ENCODE measurements at places on chromosomes 6 and 20. TPM values are rescaled to one million over a fixed set of nuclear protein-coding genes. Genes with fewer than 3 reads are reported as not detected.

- no peak for DNase-seq
These were observed 18.1 kb upstream of the CEBPB start for GRCh38 chr20:50172347-50173013.

GRCh38 chr6:126086560-126086959 lies 100.2 kb downstream of the TRMT11 start:
- no peak for DNase-seq

DNA sequence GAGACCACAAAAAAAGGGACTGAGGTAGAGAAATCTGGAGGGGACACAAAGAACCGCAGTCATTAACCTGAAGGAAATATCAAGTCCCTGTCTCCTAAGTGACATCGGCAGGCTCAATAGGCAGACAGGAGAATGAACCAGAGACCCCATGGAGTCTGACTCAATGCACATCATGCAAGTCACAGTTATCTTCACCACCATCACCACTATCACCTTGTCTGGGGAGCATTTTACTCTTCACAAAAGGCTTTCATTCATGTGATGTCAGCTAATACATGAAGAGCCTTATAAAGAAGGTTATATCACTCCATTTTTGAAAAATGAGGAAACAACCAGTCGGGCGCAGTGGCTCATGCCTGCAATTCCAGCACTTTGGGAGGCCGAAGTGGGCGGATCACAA lies 4.4 kb downstream of the TAP1 start:
- DNase-seq = no peak

The MBOAT1 gene
- 12.3 TPM for total RNA-seq

DNA sequence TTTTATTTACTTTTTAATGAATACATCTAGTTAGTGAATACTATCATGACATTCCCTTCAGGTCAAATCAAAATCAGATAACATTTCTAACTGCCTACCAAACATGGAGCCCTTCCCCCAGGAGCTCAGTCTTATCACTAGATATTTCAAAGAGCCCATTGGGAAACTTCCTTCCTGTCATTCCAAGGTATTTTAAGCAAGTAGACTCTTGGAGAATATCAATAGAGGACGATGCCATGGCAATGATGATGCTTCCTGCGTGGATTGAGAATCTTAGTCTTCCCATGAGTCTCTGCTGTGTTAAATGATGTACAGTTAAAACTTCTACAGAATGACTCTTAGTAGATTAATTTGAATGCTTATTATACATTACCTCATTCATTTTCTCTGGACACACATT lies 384.9 kb downstream of the CENPW start:
- DNase-seq = no peak

The GTF2H4 gene
- total RNA-seq = 8.4 TPM

- DNase-seq = no peak
These were observed 72.3 kb downstream of the VEGFA start for GRCh38 chr6:43842231-43842794.

The GTSF1L gene
- not detected for total RNA-seq

- no peak for DNase-seq
These were observed 123.8 kb downstream of the TAF4 start for GRCh38 chr20:61941721-61942405.

- DNase-seq = no peak
These were observed 103.1 kb downstream of the DST start for GRCh38 chr6:56539527-56540105.

DNA sequence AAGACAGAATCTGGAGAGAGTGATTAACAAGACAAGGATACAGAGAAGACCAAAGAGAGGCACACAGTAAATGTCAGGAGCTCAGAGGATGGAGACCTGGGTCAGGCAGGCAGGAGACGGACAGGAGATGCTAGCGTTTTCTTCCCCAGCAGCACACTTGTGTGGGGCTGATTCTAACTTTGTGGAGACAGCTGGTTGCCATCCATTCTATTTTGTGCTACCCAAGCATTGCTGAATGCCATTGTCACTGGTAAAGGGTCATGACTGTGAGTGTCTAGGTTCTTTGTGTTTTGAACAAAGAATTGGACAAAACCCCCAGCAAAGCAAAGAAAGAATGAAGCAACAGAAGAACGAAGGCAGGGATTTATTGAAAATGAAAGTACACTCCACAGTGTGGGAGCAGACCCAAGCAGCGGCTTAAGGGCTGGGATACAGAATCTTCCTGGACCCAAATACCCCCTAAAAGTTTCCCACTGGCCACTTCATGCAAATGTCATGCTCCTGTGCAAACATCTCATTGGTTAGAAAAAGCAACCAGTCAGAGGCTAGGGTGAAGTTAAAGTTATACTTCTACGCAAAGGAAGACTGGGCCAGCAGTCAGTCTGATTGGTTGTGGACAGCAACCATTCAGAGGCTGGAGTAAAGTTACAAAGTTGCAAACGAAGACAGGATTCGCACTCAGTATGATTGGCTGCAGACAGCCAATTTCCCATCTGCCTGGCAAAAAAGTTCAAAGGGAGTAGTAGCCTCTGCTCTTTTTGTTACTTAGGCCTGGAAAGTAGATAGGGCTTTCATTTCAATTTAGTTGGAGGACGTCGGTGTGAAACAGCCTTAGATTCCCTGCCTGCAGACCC lies 17.5 kb downstream of the PTK7 start:
- DNase-seq = no peak

DNA sequence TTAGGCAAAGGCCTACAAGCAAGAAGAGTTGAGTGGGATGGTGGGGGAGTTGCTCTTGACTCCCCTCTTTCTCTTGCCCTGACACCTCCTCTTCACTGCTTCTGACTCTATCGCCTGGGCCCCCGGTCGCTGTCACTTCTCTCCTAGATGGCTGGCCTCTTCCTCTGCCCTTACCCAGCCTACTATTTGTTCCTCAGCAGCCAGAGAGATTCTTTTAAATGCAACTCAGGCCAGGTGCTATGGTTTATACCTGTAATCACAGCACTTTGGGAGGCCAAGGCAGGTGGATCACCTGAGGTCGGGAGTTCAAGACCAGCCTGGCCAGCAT lies 4.3 kb upstream of the PDYN start:
- no peak for DNase-seq

- DNase-seq = peak; percentile 26
These were observed 937 bp downstream of the ZNF318 start for GRCh38 chr6:43368259-43369160.

DNA sequence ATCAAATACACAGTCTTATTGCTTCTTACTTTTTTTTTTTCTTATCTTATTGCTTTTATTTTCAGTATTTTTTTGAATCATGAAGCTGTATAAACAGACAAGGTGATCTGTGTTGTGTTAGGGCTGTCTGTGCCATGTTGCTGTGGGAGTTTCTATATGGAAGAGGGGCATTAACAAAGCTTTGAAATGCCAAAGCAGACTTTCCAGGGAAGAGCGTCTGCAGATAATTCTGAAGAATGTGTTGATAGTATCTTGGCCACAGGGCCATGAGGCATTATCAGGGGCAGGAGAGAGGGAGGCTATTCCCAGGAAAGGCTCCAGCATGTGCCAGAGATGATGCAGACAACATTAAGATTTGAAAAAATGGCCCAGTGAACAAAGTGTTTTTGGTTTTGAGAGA lies 354.5 kb downstream of the UTRN start:
- DNase-seq = no peak

- DNase-seq = no peak
These were observed 116.1 kb upstream of the CDH4 start for GRCh38 chr20:61135968-61136367.

DNA sequence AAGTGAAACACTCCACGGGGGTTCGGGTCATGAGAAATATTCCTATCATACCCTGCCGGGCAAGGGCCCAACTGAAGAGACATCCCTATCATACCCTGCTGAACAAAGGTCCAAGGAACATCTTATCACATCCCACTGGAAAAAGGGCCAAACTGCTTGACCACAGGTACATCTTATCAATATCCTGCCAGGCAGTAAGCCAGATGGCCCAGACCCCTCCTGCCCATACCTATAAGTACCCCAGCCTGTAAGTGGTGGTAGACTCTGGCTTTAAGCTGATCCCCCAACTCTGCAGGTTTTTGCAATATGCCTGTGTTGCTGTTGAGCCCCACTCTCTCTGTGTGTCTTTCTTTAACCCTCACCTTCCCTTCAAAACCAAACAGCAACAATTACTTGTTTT lies 51.6 kb downstream of the ZNF334 start:
- DNase-seq = no peak

DNA sequence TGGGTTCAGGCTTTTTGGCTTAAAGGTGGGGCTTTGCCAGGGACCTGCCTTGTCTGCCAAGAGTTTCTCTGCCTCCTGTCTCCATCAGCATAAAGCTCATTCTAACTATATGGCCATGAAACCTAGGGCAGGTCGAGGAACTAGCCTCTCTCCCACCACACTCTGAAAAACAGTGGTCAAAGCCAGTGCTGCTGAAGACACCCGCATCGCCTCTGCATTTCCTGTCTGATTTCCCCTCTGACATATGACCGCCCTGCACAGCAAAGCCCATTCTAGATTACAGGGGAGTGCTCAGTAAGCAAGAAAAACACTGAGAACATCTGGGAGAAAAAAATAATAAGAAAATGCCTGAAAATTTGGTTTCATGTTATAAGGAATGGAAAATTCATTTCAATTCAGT lies 573.6 kb downstream of the PRKN start:
- no peak for DNase-seq

DNA sequence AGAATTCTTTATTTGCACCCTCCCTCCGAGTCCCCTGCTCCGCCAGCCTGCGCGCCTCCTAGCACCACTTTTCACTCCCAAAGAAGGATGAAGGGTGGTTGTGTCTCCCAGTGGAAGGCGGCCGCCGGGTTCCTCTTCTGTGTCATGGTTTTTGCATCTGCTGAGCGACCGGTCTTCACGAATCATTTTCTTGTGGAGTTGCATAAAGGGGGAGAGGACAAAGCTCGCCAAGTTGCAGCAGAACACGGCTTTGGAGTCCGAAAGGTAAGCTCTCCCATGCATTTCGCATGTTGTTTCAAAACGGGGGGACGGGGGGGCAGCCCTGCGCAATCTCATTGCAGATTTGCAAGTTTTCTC lies 357 bp downstream of the PCSK2 start:
- DNase-seq = no peak

DNA sequence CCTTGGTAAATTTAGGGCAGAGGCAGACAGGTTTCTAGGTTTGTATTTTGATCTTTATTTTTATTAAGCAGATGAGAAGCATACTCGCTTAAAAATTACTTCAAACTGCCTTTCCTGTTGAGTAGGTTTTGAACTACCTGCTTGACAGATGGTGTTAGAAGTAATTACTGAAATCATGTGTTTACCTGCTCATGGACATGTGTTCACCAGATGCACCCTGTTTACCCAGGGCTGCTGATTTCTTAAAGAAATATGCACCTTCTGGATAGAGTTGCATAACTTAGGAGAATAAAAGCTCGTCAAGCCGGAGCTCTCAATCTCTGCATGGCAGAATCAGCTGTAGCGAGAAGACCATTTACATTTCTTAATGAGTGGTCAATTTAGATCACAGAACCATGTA lies 165.1 kb downstream of the CDKAL1 start:
- DNase-seq = no peak

- DNase-seq = no peak
These were observed 39.6 kb upstream of the BLCAP start for GRCh38 chr20:37567331-37567665.

The COL11A2 gene
- 0.10 TPM for total RNA-seq

GRCh38 chr6:105769987-105770386 lies 316.1 kb upstream of the PRDM1 start:
- no peak for DNase-seq

- no peak for DNase-seq
These were observed 43.5 kb upstream of the PCMTD2 start for GRCh38 chr20:64211874-64212658.

GRCh38 chr20:3071610-3072529 lies at the start of gene OXT:
OXT (plus strand) TSS chr20:3071620; CDS start chr20:3071656, 36 bp downstream.
- no peak for DNase-seq

The RUNX2 gene
- total RNA-seq = 37.7 TPM

The PRRT1 gene
- 0.10 TPM for total RNA-seq

GRCh38 chr6:41654698-41655151 lies 16.5 kb downstream of the MDFI start:
- no peak for DNase-seq

GRCh38 chr6:169702840-169703246 lies 917 bp downstream of the C6orf120 start:
- DNase-seq = no peak

GRCh38 chr6:7558781-7559180 lies 17.3 kb downstream of the DSP start:
- no peak for DNase-seq

GRCh38 chr6:23953976-23954375 lies 172.0 kb upstream of the NRSN1 start:
- no peak for DNase-seq

DNA sequence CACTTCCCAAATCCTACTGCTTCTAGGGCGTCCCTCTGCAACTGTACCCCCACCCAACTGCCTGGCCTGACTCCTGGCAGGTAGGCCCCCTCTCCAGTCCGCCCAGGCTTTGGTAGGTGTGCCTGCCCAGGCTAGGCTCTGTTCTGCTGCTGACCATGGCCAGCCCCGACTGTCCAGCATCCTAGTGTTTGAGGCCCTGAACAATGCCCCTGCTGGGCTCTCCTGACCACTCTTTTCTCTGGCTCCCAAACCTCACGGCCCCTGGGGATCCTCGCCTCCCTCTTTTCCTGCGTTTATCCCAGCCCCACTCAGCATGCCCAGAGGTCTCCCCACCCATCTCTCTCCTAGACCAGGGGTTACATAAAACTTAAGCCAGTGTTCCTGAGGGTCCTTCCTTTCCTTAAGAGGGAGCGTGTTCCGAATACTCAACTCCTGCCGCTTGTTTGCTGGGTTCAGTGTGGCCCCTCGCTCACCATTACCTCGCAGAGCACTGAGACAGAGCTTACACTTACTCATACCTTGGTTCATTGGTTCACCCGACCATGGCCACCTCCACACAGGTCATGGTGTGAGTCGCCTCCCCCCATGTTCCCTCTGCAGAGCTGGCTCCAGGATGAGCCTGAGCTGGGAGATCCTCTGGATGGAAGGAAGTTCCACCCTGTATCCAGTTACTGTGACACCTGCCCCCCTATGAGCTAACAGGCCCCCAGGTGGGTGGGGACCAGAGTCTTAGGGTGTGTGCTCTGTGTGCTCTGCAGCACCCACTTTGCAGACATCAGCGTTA lies 21.0 kb upstream of the MYT1 start:
- no peak for DNase-seq
